ENCODE measurements at places on chromosomes 5 and 9.

- DNase-seq = no peak
Measured at GRCh38 chr5:72586788-72587530, 79.7 kb upstream of the ZNF366 start.

DNA sequence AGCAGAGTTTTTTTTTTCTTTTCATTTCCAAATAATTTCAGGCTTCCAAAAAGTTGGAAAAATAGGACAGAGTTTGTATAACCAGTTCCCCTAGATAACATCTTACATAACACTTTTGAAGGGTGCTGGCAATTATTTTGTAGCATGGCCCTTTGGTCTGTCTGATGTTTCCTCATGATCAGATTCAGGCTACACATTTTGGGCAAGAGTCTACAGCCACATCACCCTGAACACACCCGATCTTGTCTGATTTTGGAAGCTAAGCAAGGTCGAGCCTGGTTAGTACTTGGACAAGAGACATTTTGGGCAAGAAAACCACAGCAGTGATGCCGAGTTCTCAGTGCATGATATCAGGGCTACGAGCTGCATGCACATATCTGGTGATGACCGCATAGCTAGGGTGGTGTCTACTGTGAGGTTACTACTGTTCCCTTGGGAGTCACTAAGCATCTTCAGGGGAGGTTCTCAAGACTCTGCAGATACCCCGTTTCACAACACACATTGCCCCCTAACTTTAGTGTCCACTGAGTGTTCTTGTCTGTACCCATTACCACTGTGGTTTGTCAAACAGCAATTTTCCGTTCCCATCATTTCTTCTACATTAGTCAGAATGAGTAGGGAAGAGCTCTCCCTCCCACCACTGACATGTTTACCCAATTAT, 86.2 kb downstream of the TTC39B start:
- DNase-seq = no peak

GRCh38 chr5:81626524-81626923, 124.4 kb downstream of the SSBP2 start:
- DNase-seq = no peak

DNA sequence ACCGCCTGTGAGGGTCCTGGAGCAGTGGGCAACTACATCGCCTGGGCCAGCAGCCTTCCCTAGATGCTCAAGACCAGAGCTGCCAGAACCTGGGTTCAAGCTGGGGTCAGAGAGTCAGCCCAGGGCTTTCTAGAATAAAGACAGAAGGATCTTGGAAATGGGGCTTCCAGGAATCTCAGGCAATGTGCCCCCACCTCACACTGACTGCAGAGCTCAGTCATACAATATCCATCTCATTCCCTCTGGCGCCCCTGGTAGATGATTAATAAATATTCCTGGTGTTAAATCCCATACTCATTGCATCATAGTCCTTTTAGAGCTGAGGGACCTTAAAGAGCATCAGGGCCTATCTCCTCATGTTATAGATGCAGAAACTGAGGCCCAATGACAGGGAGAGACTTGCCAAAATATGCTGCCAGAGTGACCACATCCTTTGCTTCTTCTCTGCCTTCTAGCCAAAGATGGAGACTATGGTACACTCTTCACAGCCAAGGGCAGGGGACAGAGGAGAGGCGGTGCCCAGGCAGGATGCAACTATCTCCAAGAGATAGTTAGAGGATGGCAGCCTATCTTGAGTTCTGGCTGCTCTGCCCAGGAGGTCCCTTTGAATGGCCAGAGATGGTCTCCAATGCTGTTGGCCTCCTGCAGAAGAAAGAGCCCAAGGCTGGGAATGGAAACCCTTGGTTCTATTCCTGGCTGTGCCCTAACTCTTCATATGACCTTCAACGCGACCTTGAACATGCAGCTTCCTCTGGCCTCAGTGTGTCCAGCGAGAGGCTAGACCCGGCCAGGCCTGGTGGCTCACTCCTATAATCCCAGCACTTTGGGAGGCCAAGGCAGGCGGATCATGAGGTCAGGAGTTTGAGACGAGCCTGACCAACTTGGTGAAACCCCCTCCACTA, 36.2 kb upstream of the IL17B start:
- no peak for DNase-seq

DNA sequence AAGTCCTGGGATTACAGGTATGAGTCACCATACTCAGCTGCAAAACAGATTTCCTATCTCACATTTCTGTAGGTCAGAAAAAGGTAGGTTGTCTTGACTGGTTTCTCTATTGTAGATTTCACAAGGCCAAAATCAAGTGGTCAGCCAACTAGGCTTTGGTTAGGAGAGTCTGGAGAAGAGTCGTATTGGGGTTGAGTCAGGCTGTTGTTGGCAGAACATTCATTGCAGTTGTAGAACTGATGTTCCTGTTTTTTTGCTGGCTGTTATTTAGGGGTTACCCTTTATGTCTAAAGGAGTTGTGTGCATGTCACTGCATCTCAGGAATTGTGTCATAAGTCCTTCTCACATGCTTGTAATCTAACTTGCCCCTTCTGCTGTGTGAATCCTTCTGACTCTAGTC, 814.2 kb upstream of the GRAMD2B start:
- no peak for DNase-seq

Data from stimulated activated CD4-positive, alpha-beta T cell treated with anti-CD3 and anti-CD28 coated beads, TNF-alpha, amount 100 ng/mL, for 48 hours (primary cell).